ENCODE measurements at places on chromosomes 7 and 10.

GRCh38 chr10:77710081-77710551 lies 72.5 kb upstream of the KCNMA1 start:
- no peak for DNase-seq

DNA sequence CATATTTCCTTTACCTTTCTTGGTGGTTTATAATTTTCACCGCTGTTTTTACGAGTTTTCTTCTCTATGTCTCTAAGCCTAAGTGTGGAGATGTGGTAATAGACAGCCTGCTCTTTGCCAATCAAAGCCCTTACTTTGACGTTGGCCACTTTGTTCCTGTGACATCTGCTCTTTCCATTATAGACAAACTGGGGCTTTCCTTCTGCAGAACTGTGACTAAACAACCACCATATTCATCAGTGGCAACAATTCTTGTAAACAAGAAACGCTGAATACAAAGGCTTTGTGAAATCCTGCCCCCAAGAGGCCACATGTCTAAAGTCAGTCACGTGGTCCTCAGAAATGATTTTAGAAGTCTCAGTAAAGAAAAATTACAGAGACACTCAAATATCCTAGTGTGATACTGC lies 59.6 kb upstream of the CAPZA2 start:
- peak; percentile 9 for DNase-seq

DNA sequence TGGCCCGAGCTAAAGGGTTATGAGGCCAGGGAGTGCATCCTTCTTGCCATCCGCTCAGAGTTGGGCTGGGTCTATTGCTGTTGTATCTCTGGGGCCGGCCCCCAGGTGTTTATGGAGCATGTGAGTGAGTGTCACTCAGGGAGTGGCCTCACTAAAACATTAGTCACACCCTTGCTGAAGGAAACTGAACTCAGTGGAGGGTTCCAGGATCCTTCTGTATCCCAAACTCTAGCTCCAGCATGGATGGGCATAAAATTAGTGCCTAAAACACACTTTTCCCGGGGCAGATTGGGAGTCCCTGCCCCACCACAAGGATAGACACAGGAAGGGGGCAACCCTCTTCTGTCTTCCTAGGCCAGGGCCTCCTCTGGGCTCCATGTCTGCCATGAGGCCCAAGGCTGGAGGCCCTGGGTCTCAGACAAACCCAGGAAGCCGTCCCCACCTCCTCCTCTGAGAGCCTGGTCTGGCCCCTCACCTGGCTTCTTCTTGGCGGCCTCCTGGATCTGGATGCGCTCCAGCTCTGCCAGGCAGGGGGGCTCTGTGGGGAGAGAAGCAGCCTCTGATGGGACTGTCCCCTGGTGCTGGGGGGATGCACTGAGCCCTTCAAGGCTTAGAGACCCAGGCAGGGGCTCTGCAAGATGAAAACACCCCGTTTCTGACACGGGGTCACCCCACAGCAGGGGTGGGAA lies 24.5 kb downstream of the SPOCK2 start:
- no peak for DNase-seq

- no peak for DNase-seq
Measured at GRCh38 chr10:3897156-3897555, 112.1 kb upstream of the KLF6 start.

DNA sequence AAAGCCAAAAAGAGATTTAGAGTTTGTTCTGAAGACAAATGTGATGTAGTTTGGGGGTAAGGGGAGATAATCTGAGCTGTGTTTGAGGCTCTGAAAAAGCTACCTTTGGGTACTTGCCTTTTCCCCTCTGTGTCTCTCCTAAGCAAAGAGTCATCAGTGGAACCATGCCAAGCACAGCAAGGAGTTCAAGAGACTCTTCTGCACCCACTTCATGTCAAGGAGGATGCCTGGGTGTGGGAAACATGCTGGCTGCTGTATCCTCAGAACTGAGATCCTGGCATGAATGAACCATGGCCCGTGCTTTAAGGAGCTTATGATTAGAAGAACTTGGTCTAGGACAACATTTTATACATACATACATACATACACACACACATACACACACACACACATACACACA lies 142.9 kb downstream of the NOC3L start:
- no peak for DNase-seq

GRCh38 chr7:44045226-44046014 lies 918 bp downstream of the DBNL start:
- DNase-seq: no peak

Data from substantia nigra (tissue), 51 donors.